ENCODE measurements at places on chromosomes 2 and 18.
A peak's percentile ranks its signal among the peaks of the same experiment; 100 is the strongest.

DNA sequence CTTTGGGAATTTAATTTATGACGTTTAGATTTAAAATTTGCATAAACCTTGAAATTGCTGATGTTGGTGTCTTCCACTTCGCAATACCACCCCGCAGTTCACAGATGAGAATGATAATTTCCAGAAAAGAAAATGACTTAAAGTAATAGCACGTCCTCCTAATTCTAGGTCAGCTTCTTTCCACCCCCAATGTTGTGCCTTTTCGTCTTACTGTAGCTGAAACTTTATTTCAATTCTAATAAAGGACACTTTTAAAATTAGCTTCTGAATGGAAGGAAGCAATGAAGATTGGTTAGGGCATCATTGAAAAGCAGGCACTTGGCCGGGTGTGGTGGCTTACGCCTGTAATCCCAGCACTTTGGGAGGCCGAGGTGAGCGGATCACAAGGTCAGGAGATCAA, 107.4 kb downstream of the MYCN start:
- DNase-seq = no peak

- no peak for DNase-seq
Measured at GRCh38 chr2:215499331-215499730, 63.5 kb upstream of the FN1 start.

- no peak for DNase-seq
Measured at GRCh38 chr2:29763371-29763770, 158.0 kb downstream of the ALK start.

GRCh38 chr2:48519593-48519992, 10.4 kb upstream of the STON1 start:
- no peak for DNase-seq

GRCh38 chr2:124319577-124319976, 294.5 kb downstream of the CNTNAP5 start:
- no peak for DNase-seq

DNA sequence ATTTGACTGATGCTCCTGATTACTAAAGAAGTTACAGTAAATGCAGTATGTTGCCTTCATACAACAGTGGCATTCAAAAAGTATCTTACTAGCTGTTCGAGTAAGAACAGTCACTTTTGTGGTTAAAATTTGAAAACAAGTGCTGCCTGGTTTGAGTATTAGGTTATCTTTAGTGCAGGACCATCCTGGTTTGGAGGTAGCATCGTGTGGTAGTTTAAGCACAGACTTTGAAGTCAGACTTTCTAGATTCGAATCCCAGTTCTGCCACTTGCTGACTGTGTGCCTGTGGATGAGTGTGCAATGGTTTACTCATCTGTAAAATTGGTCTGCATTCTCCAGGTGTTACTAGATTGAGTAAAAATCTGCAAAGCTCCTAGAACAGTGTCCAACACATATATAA, 96.8 kb downstream of the SGPP2 start:
- DNase-seq = no peak

GRCh38 chr2:37886745-37887144, 38.3 kb upstream of the RMDN2 start:
- DNase-seq = no peak

DNA sequence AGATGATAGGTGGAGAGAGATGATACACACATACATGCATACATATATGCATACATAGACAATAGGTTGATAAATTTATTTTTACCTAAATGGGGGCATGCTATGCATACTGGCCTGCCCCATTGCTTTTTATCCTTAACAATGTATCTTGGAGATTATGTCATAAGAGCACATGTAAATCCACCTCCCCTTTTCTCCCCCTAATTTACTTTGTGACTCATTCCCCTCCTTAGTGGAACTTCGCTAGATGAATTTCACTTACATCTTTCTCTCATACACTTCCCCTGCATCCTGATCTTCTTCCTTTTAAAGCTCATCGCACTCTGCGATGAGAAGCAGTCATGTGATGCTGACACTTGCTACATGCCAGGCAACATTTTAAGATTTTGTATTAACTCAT, 223.6 kb downstream of the C1D start:
- no peak for DNase-seq

DNA sequence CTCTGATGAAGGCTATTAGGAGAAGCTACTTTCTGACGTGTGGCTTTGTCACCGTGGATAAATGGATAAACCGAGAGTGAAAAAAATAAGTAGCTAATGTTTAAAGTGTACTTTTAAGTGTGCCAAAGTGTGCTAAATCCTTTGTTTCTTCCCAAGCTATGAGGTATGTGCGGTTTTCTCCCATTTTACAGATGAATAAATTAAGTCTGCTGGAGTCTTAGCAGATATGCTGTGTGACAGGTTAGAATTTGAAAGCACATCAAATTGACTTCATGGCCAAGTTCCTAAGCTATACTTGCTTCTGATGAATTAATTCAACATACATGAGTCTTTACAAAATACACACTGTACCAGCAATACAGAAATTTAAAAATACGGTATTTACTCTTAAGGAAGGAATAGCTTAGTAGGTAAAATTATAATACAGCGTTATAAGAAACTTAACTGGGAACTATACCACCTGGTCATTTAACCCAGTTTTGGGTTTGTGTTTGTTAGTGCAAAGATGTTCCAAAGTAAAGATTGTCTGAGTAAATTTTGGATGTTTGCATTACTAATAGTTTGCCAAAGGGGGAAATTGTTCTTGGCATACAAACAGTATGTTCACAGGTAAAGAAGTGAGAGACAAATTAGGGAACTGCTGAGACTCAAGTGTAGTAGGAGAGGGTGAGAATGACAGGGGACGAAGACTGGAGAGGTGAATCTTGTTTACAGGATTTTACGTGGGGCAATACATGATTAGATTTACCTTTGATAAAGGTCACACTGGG, 1.4 kb downstream of the AGPS start:
- no peak for DNase-seq

DNA sequence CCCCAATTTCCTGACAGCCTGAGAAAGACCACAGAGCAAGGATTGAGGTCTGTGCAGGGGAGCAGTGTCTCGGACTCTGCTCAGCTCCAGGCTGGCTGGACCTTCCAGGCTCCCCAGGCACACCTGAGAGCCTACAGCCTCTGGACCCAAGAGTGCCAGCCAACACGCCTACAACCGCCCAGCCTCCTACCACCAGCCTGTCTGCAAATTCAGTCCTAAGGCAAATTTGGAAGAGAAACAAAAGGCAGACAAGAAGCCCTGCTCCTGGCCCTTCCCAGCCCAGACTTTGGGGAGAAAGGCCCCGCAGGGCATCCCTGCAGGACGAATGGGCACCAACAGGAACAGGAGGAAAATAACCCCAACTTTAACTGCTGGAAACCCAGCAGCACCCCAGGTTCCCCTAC, 1.9 kb downstream of the HS6ST1 start:
- peak; percentile 16 for DNase-seq

GRCh38 chr2:189298038-189298437, 118.5 kb upstream of the COL5A2 start:
- no peak for DNase-seq

GRCh38 chr2:73293534-73294171, at the start of gene EGR4:
TSS of gene EGR4 (minus strand) at chr2:73293548. CDS start at chr2:73293317, 231 bp downstream.
- peak; percentile 41 for DNase-seq

DNA sequence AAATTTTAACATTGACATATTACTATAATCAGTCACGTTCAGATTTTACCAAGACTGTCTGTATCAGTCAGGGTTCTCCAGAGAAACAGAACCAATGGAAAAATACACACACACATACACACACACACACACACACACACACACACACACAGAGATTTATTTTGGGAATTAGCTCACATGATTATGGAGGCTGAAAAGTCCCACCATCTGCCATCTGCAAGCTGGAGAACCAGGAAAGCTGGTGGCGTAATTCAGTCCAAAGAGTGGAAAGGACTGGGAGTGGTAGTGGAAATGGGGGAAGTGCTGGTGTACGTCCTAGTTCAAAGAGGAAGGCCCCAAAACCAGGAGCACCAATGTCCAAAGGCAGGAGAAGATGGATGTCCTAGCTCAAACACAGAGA, 166.4 kb downstream of the AKAIN1 start:
- no peak for DNase-seq

- DNase-seq = no peak
Measured at GRCh38 chr2:177273408-177273807, 8.9 kb upstream of the NFE2L2 start.

GRCh38 chr2:100939445-100939844, 62.6 kb upstream of the RPL31 start:
- DNase-seq = peak; percentile 14

GRCh38 chr2:226760412-226761194, 39.0 kb downstream of the IRS1 start:
- DNase-seq = no peak

- no peak for DNase-seq
Measured at GRCh38 chr2:128625421-128625820, 306.8 kb upstream of the HS6ST1 start.

GRCh38 chr2:168584911-168585310, 128.8 kb downstream of the CERS6 start:
- no peak for DNase-seq

DNA sequence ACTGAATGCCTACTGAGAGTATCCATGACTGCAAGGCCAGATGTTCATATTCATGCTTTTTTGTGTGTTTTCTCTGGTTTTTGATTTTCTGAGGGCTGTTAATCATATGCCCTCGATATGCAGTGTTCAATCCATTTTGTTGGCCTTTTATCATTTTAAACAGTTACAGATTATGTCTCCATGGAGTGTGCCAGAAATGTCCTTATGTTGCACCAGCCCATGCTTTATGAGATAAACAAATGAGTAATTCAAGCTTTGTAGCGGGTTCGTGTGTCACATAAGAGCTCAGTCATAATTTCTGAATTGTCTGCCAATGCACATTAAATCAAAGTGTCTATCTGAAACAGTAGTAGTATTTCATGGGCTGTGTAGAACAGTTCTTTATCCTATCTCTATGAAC, 583.0 kb downstream of the THSD7B start:
- no peak for DNase-seq

GRCh38 chr18:70207181-70207580, 1.7 kb upstream of the RTTN start:
- no peak for DNase-seq

- no peak for DNase-seq
Measured at GRCh38 chr2:175854129-175854528, 147.9 kb downstream of the LNPK start.

DNA sequence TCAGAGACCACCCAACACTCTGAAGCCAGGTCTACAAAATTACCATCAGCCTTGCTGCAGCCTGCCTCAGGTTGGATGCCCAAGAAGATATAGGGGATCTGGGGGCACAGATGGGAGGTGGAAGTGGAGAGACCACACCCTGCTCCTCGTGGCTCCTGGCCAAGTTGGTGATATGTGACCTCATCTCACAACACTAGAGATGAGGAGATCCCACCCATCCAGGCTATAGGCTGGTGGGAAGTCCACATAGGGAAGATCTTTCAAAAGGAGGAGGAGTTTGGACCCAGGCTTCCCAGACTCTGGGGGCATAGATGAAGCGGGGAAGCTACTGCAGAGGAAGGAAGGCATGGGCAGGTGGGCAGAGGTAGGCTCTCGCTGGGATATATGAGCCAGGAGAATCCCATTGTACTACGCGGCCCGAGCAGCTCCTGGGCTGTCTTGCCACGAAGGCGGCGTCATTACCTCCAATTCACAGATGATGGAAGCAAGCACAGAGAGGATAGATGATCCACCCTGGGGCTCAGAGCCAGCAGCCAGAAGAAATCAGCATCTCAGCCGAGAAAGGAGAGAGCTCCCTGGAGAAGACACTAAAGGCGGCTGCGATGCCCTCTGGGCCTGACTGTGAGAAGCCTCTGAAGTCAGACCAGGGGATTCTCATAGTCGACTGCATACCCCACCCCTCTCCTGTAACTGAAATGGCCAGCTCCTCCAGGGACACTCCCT, 96.0 kb downstream of the RHOB start:
- no peak for DNase-seq

DNA sequence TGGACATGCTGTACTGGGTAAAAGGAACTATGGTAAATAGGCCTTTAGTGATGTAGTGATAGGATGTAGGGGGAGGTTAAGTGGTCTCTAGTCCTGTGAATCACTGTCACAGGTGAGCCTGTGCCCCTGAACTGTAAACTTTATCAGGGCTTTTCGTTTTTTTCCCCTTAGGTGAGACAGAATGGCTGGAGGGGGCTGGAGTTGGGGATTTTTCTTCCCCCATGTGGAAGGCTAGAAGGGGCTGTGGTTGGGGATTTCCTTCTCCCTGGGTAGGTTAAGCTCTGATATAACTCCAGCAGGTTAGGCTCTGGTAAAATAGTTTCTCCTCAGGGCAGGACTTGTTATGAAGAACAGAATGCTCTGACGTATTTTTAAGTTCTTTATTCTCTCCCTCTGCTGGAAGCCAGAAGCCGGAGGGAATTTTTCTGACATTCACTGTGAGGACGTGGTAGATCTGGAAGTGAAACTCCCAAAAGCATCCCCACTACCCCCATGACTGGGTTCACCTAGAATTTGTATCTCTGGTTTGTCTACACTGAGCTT, 28.5 kb downstream of the PIKFYVE start:
- no peak for DNase-seq

DNA sequence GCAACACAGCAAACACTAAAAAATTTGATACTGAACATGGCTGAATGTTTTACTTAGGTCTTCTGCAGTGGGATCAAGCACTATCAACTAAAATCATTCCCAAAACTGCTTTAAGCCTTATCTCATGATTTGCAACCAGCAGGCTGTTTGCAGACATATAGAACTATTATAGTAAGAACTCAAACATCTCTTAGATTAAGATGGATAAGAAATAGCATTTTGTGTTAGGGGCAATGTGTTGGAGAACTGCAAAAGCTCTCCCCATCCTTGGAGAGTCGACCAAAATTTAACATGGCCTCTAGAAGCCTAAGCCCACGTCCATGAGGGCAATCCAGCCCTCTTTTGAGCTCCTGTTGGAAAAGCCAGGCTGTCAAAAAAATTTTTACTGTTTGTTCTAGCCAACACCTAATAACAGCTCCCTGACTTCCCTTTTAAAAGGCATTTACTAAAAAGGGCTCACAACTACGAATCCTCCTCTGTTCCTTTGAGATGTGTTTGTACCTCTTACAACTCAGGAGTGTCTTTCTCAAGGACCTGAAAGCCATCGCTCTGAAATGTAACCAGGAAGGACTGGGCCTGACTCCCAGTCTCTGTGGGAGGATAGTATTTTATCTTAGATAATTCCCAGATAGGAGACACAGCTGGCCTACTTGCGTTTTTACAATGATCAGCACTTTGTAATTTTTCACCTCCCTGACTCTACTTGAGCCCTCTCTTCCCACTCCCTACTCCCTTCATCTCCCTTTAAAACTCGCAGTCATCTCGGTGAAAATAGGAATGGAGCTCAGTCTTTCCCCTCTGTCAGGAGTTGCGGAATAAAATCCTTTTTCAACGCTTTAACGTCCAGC, 1.4 kb downstream of the KRCC1 start:
- DNase-seq = no peak

- DNase-seq = no peak
Measured at GRCh38 chr2:70962211-70962884, 16.1 kb upstream of the ANKRD53 start.

- DNase-seq = no peak
Measured at GRCh38 chr2:221994926-221995325, 303.9 kb downstream of the PAX3 start.

DNA sequence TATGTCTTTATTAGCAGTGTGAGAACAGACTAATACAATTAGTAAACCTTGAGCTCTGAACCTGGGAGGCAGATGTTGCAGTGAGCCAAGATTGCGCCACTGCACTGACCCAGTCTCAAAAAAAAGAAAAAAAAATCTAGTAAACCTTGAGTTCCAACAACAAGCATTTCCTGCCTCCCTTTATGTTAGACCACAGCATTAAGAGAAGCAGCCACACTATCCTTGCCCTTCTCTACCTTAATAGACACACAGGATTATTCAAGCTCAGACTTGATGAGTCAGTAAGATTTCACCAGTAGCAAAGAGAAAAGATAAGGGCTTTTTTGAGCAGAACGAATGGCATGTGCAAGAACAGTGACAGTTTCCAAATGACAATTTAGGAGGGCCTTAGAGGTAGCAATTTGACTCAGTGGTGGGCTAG, 18.0 kb upstream of the GLS start:
- DNase-seq = no peak

Data from breast epithelium (tissue), 4 donors.